NCI-H2081 treated with DMSO at 0.1 percent for 48 hours (cell line): ENCODE measurements at places on chromosomes 2 and 18.

GRCh38 chr2:29749041-29749440, 172.3 kb downstream of the ALK start:
- no peak for DNase-seq

- no peak for DNase-seq
Observed at GRCh38 chr2:218082586-218083351, 13.7 kb downstream of the RUFY4 start.

- DNase-seq: no peak
Observed at GRCh38 chr2:46793423-46794416, 121.9 kb downstream of the MCFD2 start.

DNA sequence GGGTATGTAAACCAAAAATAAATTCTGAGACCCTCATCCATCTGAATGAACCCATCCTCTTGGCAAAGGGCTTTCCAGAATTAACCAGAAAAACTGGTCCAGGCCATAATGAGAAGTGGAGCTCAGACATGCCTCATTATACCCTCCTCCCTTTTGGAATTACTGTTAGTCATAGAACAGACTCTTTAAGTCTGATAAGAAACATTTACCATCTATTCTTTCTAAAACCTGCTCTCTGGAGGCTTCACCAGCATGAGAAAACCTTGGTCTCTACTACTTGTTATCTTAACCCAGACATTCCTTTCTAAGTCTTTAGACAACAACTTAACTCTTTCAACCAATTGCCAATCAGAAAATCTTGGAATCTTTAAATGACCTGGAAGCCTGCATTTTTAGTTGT, 82.8 kb downstream of the QPCT start:
- DNase-seq: no peak

DNA sequence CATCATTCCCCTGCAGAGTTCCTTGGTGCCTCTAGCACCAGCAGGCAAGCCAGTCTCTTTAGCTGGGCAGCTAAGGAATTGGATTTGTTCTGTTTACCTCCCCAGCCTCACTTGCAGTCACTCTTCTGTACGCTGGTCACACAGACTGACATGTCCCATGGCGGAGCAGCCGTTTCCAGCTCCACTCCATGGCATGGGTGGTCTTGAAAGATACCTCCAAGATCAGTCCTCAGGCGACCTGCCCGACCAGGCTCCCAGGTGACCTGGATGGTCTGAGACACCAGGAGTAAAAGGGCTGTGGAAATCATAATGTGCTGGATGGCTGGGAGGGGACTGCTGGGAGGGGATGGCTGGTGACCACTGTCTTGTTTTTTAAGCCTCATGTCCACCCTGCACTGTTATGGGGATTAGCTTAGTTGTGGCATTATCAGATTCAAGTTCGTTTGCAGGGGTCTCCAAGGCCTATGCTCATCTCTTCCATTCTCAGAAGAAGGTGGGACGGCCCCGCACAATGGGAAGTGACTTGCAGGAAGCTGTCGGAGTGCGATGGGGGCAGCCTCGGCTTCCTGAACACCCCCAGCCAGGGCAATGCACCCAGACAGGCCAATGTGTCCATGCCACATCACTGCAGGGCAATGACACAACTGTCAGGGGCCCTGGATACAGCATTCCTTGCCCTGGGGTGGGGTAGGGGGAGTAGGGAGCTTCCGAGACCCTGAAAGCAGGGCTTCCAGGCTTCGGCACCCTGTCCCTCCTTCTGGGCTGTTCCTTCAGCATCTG, 156.1 kb upstream of the MYCN start:
- DNase-seq: no peak

- DNase-seq: no peak
Observed at GRCh38 chr2:157684940-157685466, 56.3 kb upstream of the ACVR1C start.

DNA sequence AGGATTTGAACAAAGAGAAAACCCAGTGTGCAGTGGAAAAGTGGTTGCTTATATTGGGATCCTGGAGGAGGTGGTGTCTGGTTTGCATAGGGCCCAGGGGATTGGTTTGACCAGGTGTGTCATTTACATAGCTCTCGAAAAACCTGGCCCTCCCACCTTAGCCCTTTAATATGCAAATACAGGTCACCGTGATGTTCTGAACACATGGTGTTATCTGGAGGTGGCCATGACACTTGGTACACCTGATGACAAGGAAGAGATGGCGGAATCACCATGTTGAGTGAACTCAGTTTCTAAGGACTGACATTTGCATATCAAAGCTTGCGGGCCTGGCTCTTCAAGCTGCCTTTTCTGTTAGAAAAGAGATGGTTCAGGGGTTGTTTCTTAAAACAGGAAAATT, 2.3 kb upstream of the NAPG start:
- DNase-seq: no peak
